ENCODE measurements at places on chromosomes 4 and X.

DNA sequence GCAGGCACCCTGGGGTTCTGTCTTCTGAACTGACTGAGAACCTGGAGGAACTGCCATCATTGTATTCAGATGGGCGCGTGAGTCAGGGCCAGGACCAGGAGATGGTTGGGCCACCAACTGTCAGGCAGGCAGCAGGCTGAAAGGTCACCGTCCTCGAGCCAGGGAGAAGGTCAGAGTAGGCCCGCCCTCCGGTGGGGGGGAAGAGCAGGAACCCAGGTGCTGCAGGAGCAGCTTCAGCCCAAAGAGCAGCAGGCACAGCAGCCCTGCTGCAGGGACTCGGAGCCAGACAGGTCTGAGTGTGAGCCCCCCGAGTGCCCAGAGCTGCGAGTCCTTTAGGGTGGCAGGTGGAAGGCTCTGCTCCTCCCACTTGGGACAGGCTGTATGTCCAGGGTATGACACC, 26.4 kb downstream of the WFS1 start:
- DNase-seq, result no peak

DNA sequence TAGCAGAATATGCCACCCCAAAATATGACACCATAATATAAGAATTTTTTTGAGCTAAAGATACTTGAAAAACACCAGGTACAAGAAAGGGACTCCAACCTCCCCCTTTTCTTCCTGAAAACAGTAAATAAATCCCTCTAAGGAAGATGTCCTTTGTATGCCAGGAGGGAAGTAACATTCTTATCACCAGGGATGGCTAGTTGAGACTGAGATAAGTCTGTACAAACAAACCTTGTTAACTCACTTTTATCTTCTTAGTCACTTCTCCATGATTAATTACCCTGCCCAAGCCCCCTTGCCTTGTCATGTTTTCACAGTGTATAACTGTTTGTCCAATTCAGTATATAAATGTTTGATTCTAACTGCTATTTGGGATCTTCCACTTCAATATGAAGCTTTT, 888.0 kb downstream of the PCDH18 start:
- no peak for DNase-seq

GRCh38 chrX:22105231-22105630, 73.1 kb downstream of the PHEX start:
- no peak for DNase-seq

DNA sequence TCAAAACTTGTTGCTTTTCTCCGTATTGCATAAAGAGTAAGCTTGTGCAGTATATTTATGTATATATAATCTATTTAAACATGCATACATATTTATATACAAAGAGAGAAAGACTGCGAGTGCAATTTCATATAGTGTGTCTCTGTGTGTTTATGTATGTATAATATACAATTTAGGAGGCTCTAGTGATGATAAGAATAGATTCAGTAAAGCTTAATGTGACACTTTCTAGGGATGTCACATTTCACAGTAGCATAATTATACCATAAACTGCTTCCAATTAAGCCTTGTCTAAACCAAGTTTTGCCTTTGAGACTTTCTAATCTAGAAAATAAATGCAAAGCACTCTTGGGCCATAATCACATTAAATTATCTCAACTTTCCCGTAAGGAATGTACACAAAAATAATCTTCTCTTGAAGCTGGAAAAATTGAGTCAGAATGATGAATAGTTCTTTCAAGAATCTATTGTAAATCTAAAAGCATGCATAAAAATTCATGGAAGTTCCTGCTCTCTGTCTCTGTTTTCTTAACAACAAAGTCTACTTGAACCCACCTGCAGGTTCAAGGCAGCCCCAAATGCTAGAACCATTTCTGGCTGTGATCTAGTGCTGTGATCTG, 114.1 kb upstream of the NPY2R start:
- DNase-seq, result no peak

- DNase-seq, result no peak
These were observed 33.5 kb upstream of the CHRNA9 start for GRCh38 chr4:40301603-40302002.

DNA sequence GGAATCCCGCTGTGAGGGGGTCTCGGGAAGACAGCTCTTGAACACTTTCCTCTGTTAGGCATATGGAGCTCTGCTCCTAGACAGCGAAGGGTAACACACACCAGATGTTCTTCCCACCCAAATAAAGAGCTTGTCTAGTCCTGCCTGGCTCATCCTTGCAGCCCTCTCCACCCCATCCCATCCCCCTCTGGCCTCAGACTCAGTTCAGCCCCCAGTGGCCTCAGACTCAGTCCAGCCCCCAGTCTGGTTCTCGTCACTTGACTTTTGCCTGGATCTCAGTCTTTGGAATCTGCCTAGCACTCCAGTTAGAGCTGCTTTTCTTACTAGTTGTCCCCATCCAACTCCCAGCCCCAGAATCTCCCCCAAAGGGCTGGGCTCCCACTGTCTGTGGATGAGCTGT, 14.9 kb downstream of the RAB33A start:
- DNase-seq, result no peak

GRCh38 chr4:99403380-99404184, 31.6 kb downstream of the ADH7 start:
- no peak for DNase-seq

DNA sequence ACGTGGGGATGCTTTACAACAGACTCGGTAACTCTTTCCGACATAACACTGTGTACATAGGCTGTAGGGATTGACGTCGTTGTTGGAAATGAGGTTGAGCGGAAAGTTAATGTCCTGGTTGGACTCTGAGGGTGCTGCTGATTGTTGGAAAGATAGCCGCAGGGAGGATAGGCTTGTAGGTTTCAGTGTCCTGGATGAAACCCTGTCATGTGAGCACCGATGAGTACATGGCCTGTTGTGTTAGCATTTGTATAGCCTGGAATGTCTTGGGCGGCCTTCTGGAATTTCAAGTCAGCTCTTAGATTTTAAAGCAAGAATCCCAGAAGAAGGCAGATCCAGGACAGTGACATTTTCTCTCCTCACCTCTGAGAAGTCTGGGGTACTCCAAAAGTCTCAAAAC, 63.3 kb downstream of the TBC1D14 start:
- DNase-seq, result no peak

GRCh38 chrX:107741404-107741790, 34.2 kb downstream of the TSC22D3 start:
- no peak for DNase-seq

GRCh38 chrX:46967547-46967946, 55.3 kb downstream of the JADE3 start:
- no peak for DNase-seq

DNA sequence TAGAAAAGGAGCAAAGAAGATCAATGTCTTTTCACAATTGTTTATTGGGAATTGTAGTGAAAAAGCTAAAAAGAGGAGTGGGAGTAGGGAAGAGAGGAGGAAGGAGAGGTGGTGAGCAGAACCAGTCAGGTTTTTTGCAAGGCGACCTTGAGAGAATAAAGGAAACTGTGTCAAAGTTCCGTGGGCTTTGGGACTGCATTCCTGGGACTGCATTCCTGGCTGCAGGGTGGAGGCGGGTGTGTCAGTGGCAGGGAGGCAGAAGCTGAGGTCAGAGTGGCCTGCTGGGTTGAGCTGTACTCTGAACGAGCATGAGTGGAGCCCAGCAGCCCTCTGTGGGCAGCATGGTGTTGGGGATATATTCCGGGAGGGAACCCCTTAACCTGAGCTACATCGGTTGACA, 66.8 kb upstream of the UCP1 start:
- no peak for DNase-seq

- no peak for DNase-seq
These were observed 7.4 kb downstream of the HNRNPH2 start for GRCh38 chrX:101415180-101416145.

Data from stimulated activated CD8-positive, alpha-beta memory T cell treated with anti-CD3 and anti-CD28 coated beads, Interleukin-7, amount 100 ng/mL, for 1 hour (primary cell).